ENCODE measurements at places on chromosomes 12 and 14.

DNA sequence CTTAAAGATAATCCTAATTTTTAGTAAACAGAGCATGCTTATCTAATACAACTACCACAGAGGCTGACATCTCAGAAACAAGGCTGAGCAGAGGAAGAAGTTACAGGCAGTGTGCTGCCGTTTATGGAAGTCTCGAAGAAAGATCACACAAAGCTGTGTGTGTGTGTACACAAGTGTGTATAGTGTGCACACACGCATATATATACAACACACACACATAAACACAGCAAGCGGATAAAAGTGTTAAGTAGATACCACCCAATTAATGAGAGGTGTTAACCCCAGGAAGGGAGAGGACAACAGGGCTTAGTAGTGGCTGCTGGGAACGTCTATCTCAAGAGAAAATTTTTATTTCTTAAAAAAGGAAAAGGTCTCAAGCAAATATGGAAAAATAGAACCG lies 15.3 kb downstream of the CCDC88C start:
- no peak for DNase-seq

DNA sequence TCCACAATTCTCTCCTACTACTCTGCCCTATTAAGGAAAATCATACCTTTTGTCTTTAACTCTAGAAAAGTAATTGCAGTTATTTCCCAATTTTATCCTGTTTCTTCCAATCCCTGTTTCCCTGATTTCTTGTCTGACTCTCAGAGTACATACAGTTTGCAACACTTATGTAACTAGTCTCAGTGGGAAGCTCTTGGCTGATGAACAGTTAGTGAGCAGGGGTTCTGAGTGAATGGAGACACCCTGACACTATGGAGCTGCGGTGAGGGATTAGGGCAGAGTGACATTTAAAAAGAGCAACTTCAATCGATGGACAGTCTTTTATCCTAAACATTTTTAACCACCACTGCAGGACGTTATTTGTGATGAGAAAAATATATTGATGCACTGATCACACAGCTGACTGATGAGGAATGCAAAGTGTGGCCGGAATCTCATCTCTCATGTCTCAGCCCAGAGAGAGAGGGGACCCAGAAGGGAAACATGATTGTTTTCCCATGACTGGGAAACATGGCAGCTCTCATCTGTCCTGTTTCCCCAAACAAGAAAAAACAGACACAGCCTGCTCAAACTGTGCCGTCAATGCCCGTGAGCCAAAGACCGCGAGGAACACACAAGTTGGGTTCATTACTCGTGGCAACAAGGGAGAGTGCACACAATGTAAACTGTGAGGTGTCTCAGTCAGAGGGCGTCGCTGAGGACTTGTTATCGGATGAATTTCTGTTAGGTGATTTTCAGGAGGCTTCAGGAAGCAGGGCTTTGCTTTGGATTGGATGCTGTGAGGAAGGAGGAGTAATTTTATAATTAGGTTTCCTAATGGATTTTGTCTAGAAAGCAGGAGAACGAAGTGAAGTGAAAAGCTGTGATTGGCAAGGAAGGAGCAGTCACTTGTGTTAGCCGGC lies 5.2 kb upstream of the SLC6A13 start:
- DNase-seq = no peak

- DNase-seq = no peak
Measured at GRCh38 chr12:30025317-30025716, 241.6 kb upstream of the TMTC1 start.

DNA sequence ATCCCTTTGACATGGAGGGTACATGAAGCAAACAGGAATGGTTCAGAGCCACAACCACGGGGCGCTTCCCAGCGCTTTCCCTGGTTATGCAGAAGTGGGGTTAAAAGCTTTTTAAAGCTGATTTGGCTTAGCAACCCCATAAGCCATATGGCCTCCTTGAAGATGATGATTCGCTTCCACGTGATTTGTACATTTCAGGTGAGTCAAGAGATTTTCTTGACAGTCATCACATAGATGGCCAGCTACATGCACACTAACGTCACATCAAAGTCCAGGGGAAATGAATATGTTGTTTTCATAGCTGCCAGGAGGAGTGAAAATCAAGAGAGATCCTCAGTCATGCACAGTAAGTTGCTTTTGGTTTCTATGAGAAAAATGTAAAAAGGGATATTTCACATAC lies 309.7 kb downstream of the TMEM132D start:
- DNase-seq = no peak

DNA sequence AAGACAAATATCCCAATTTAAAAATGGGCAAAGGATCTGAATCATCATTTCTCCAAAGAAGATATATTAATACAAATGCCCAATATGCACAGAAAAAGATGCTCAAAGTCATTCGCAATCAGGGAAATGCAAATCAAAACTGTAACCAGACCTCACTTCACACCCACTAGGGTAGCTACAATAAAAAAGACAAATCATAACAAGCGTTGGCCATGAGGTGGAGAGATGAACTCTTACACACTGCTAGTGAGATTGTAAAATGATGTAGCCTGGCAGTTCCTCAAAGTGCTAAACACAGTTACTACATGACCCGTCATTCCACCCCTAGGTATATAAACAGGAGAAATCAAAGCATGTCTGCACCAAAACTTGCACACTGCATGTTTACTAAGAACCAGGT lies 30.4 kb downstream of the CDC42BPB start:
- DNase-seq = no peak

DNA sequence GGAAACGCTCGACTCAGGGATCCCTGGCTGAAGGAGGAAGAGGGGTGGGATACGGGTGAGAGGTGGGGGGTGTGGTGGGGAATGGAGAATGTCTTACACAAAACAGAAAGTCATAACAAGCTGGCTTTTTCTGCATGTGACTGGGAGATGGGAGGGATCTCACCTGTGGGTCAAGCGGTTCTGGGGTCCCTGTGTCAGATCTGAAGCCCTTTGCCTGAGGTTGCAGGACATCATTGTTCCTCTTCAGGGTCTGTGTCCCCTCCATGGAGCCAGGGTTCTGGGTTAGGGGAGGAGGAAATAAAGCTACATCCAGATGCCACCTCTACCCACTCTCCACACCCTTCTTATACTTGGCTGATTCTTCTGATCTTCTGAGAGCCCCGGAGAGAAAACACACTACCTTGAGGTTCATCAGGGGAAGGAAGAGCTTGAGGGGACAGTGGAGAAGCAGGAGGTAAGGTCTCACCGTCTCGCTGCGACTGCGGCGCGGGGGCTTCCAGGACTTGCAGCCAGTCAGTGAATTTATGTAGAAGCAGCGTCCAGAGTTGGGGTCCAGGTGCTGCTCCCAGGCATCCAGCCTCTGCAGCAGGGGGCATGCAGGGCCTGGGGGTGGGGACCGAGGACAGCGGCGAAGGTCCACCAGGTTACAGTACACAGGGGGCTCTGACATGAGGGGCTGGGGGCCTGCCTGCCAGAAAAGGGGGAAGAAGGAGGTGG lies 2.5 kb downstream of the ARHGAP9 start:
- DNase-seq = no peak
